Natural killer cell treated with Interleukin-12 subunit alpha and Interleukin-12 subunit beta and Interleukin-15 and Interleukin-18, amount 100 ng/mL, for 72 hours (primary cell): ENCODE measurements at places on chromosomes 7 and 10.

DNA sequence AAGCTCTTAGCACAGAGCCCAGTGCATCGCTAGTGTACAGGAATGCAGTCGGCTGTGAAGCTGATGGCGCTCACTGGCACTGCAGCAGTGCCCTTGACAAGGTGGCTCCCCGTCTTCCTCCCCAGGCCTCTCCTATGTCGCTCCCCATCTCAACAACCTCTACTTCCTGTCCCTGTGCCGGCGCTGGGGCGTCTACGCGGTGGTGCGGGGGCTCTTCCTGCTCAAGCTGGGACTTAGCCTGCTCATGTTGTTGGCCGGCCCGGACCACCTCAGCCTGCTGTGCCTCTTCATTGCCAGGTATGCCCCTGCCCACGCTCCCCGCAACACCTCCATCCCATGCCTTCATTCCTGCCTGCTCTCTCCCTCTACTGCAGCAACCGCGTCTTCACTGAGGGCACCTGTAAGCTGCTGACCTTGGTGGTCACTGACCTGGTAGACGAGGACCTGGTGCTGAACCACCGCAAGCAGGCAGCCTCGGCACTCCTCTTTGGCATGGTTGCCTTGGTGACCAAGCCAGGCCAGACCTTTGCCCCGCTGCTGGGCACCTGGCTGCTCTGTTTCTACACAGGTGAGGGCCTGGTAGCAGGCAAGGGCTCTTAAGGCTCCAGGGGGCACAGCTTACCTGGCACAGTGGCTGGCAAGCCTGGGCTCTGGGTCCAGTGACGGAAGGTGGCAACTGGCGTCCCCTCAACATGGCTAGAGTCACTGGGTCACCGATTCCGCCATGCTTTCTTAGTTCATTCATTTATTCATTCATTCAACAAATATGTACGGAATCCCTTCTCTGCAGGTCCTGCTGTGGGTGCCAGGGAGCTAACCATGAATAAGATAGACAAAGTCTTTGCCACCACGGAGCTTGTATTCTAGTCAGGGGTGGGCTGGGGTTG is 22.3 kb upstream of the C10orf95 start:
- DNase-seq = no peak

- DNase-seq = no peak
Observed at GRCh38 chr7:138848056-138848980, 50.3 kb upstream of the ATP6V0A4 start.

- DNase-seq = no peak
Observed at GRCh38 chr10:32295027-32295426, 51.9 kb downstream of the EPC1 start.

GRCh38 chr10:43867113-43867512 is 218.4 kb upstream of the ZNF32 start:
- no peak for DNase-seq

GRCh38 chr7:136131304-136131630 is 154.1 kb upstream of the MTPN start:
- no peak for DNase-seq

DNA sequence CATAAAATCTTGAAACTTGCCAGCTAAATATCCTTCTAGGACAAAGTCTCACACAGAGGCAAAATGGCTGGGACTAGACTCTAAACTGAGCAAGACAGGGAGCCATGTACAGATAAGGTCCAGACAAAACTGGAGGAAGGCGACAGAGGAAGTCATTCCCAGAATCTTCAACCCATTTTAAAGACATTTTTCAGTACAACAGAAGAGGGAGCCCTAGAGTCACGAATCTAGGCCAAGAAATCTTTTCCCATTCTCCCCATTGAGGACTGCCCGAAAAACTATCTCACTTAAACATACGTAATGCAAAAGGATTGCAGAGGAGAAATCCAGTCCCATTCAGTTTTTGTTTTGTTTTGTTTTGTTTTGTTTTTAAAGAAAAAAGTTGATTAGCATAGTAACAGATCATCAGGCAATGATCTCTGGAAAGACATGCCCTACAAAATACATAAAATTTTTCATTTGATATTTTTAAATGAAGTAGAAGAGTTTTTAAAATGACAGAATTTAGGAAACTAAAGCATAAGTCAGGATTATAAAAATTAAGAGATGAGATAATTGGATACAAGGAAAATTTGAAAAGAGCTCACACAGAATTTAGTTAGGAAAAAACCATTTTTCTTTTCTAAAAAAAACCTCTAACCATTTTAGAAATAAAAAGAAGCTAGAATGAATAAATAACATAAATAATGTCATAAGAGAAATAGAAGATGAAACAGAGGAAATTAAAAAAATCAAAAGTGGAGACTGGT is 16.9 kb upstream of the PRF1 start:
- DNase-seq = no peak

DNA sequence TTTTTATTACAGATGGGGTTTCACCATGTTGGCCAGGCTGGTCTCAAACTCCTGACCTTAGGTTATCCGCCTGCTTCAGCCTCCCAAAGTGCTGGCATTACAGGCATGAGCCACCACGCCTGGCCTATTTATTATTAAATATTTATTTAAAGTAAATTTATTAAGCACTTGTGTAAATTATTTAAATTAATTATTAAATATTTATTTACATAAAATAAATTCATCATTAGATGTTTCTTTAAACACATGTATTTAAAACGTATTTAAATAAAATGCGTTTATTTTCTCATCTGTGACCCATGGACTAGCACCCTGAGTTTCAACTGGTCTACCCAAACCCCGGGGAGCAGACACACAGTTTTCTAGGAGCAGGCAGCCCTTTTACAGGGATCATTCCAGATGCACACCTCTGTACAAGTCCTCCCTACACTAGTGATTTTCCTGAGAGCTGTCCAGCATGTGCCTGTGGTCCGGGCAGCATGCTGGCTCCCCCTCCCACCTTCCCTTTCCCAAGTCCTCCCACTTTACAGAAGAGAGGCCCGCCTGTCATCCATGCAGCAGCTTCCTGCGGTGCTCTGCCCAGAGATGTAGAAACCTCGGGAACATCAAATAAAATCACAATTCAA is 89.2 kb upstream of the ATP6V0A4 start:
- no peak for DNase-seq

DNA sequence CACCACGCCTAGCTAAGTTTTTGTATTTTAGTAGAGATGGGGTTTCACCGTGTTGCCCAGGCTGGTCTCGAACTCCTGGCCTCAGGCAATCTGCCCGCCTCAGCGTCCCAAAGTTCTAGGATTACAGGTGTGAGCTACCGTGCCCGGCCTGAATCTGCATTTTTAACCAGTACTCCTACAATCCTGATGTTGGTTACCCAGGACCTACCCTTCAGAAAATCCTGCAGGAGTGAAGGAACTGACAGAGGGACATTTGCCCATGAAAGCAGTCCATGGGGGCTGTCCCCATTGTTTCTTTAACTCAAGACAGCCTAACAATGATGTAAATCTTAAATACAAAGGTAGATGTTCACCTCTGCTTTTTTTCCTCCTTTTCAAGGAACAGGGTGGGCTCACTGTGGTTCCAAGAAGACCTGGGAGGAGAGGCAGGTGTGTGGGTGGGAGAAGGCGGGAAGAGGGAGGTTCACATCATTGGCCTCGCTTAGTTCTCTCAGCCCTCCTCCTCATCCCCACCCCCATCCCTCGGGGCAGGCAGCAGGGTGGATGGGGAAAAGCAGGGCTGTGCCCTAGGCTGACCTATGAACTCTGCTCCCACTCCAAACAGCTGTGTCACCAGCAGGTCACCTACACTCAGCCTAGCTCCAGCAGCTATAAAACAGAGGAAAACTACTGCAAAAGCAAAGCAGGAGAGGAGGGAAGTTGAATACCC is 13.5 kb downstream of the LRRC20 start:
- no peak for DNase-seq

- DNase-seq = no peak
Observed at GRCh38 chr7:45593877-45594276, 19.7 kb downstream of the ADCY1 start.

DNA sequence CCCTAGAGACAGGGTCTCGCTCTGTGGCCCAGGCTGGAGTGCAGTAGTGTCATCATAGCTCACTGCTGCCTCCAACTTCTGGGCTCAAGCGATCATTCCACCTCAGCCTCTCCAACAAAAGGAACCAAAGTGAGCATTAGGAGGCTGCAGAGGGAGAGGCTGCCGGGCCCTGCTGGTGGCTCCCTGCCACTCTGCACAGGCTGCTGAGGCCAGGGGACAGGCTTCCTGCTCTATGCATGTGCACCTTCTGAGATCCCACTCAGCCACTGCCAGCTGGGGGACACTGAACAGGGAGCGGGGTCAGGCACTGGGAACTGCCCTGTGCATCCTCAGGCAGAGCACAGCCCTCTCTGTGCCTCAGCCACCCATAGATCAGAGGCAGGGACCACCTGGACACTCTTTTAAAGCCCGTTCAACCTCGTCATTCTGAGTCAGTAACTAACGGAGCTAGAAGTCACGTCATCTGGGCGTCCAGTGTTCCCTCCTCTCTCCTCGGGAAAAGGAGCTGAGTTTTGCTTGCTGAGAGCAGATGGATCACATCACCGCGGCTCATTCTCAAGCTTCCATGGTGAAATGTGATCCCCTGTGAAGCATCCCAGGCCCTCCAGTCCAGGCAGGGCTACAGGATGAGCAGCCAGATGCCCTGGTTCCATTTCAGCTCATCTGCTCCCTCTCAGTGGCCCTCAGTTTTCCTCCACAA is 109.6 kb downstream of the MYL10 start:
- DNase-seq = no peak

DNA sequence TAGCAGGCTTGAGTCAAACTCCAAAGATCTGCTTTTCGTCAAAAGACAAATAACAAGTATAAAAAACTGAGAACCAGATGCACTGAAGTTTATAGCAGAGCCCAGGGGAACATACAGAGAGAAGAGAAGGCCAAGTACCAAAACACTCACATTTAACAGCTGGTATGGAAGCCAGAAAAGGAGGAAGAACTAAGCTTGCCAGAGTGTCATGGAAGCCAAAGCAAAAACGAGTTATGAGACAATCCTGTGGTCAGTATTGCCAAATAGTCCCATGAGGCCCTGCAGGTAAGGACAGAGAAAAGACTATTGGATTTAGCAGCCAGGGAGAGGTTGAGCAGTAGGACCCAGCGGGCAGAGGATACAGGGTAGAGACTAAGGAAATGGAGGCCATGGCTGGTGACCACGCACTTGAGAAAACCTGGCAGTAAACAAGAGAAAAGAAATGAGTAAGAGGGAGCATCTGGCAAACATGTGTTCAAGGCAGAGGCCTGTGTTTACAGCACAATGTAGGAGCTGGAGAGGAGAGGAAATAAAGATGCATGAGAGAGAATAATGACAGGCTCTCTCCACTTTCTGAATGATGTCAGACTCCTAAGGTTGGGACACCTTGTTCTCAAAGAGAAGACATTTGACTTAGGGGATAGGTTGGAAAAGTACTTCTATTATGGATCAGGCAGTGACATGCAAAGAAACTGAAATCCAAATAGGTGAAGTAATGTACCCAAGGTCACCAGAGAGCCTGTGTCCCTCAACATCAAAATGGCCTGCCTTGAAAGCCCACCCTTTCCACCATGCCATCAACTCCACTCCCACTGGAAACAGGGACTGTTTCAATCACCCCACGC is 9.1 kb downstream of the CREB3L2 start:
- DNase-seq = no peak

GRCh38 chr10:100303724-100304319 is 17.3 kb upstream of the BLOC1S2 start:
- no peak for DNase-seq

DNA sequence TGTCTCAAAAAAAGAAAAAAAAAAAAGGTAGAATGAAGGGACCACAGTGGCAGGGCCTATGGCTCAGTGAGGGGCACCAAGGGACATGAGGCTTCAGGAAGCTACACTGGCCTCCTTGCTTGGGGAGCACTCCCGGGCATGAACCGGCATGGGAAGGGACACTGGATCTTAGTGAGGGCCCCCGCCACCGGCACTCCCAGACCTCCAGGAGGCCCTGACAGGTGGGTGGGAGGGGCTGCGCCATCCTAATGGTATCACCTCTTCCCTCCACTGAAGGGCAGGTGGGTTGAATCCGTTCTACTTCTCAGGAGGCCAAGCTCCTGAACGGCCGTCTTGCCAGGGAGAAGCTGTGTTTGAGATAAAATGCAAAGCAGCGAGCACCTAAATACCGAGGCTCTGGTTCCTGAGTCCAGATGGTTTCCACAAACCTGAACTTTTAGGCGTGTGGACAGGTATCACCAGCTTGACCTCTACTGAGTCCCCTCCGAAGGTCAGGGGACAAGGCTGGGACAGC is 69.8 kb downstream of the C10orf143 start:
- DNase-seq = no peak

DNA sequence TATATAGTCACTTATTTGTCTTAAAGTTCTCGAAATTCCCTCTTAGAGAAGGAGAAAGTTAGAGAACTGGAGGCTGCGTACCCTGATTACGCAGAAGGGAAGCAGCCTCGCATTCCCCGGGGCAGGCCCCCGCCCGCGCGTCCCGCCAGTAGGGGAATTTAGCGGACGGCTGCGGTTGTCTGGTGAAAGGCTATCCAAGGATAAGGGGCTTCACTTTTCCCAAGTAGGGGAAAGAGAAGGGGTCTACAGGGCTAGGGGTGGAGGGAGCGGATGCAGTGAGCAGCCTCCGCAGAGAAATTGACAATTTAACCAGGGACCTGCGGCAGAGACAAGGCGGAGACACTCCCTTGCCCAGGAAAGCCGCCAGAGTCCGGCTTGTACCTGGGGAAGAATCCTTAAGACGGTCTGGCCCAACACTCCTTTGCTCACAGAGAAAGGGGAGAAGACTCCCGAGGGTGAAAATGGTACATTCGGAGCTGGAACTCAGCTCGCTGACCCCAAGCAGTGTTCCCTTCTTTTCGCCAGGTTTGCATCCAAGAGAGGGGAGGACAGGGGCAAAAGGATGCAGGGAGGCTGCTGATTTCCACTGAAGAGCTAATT is 994 bp upstream of the MAGI2 start:
- DNase-seq = no peak

- no peak for DNase-seq
Observed at GRCh38 chr7:21733837-21734236, 191.0 kb downstream of the DNAH11 start.

DNA sequence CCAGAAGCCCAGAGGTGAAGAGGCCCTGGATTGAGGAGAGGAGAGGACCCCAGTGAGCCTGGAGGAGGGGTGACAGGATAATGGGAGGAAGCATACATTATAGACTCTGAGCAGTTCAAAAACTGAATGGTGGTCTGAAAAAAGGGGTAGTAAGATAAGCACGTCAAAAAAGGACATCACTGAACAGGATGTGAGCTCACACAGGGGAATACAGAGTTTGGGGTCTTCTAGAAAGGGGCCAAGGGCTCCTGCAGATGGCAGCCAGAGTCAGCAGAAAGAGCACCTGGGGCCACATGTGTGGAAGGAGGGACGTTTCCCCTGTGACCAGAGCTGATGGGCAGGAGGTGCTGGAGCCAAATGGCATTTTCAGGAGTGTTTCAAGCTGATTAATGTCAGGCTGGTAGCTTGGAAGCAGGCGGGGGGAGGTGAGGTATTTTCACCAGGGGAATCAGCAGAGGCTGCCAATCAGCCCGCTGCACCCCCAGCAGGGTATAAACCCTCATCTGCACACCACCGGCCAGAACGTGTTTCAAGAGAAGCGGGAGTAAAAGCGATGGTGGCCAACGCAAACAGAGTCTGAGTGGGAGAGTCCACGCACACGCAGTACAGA is 85.8 kb downstream of the TNS3 start:
- DNase-seq = no peak

GRCh38 chr7:50832744-50833143 is 50.0 kb upstream of the GRB10 start:
- no peak for DNase-seq

GRCh38 chr7:70098905-70099672 is 500.8 kb downstream of the AUTS2 start:
- DNase-seq = no peak
